ENCODE measurements at places on chromosomes 12 and 14. TPM values are rescaled to one million over a fixed set of nuclear protein-coding genes. Genes with fewer than 3 reads are reported as not detected.

EIF2S3B gene
- total RNA-seq: 0.59 TPM

SAMD15 gene
- 0.88 TPM for total RNA-seq

EPYC gene
- total RNA-seq: not detected

PMEL gene
- total RNA-seq: not detected

TAS2R31 gene
- 10.9 TPM for total RNA-seq

All from smooth muscle cell of the umbilical artery (primary cell).